ENCODE measurements at places on chromosomes 6 and 20. TPM values are rescaled to one million over a fixed set of nuclear protein-coding genes. Genes with fewer than 3 reads are reported as not detected.
A peak's percentile ranks its signal among the peaks of the same experiment; 100 is the strongest.

- no peak for DNase-seq
These were observed 48.8 kb downstream of the ERMARD start for GRCh38 chr6:169800116-169800667.

DNA sequence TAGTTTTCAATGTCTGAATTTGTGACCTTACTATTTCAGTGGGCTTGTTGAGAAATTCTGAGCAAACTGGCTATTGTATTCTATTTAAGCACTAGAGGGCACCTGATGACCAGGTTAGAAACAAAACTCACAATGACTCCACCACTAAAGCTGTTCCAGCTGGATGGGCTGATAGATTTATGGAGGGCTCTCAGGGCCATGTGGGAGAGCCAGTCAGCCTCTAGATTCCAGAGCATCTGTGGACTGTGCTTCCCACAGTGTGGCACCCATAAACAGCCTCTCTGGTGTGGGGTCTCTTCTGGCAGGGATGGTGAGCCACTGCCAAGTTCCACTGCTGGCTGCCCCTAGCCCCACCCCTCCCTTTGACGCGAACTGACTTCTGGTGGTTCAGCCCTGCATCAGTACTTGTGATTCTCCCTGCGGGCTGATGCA is 29.2 kb downstream of the C6orf58 start:
- DNase-seq: no peak

DNA sequence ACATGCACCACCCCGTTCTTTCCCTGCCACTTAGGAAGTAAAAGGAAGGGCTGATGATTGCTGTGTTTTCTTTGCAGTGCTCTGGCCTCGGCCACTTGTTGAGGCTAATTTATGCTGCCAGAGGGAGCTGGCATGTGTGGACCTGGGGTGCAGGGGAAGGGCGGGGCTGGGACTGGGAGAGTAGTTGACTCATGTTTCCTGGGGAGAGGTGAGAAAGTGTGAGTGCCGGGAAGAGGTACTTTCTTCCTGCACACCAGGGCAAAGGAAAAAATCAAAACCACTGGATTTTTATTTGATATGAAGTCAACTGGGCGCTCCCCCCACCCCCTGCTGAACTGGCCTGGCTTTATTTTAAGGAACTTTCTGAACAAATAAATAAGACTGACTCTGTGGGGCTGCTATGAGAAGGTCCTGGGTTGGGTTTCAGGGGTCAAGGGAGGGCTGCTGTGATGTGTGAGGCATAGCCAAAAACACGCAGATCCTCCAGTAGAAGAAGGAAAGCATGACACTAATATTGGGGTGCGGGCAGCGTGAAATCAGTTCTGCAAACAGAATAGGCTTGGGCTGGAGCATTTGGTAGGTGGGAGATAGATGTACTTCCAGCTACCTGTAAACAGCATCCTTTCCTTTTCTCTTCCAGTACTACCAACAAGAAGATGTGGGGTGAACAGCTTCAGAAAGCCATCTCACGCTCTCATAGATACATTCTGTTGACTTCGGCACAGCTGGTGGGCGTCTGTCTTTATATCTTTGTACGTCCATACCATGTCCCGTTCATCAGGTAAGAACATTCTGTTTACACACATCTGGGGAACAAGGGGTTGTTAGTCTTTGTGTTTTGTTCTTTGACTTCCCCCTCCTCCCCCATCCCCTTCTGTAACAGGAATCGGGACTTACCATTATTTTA is 87.5 kb downstream of the SYNJ2 start:
- DNase-seq: peak; percentile 28

DNA sequence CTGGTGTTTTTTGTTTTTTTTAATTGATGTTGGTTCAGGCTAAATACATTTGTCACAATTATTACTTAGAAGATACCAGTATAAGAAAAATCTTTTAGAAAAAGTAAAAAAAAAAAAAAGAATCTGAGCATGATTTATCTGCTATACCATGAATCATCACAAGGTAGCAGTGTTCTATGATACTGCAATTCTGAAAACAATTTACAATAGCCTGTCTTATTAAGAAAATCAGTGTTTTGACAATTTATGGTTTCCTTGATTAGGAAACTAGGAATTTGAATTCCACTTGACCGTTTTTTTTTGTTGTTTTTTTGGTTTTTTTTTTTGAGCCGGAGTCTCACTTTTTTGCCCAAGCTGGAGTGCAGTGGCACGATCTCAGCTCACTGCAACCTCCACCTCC is 9.3 kb upstream of the MAK start:
- no peak for DNase-seq

DNA sequence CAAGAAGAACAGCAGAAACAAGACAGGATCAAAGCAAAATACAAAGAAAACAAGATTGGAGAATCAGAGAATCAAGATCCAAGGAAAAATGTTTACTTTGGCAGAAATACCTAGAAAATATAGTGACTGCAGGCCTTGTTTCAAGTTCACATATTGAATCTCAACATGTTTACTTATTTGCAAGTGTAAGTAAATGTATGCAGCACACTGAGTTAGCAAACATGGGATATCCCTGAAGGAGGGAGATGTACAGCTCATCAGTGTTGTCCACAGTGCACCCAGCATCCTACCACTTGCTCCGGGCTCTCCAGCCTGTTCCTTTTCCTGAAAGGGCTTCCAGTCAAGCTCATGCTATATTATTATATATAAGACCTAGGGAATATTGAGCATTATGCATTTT is 319.5 kb downstream of the PRL start:
- no peak for DNase-seq

- no peak for DNase-seq
These were observed 195.9 kb upstream of the RAB32 start for GRCh38 chr6:146347690-146348089.

GRCh38 chr6:157762636-157763035 is 60.4 kb upstream of the SNX9 start:
- DNase-seq: no peak

DNA sequence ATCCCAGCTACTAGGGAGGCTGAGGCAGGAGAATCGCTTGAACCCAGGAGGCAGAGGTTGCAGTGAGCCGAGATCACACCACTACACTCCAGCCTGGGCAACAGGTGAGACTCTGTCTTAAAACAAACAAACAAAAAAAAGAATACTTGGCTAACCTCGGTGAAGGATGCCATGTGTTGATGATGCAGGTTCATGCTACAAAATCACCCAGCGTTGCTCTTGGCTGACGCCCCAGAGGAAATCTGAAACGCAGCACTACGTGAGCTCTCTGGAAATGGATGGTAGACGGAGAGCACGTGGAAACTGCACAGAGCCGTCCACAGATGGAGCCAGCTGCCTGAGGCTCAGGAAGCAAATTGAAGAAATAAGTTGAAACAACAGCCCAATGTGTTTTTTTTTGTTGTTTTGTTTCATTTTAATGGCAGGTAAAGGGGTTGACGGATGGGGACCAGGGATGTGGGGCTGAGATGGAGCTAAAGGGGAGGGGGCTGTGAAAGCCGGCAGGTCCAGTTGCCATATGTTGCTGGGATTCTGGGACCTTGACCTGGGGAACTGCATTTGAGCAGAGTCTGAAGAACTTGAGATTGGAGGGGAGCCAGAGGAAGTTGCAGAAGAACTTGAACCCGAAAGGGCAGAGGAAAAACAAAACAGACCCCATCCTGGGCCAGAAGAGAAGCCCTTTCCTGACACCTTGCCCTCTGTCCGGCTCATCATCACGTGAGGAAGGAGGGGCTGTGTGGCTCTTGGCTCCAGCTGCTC is 12.8 kb upstream of the MANBAL start:
- DNase-seq: peak; percentile 18

GRCh38 chr20:4153251-4153650 is 137.9 kb upstream of the RNF24 start:
- DNase-seq: no peak

- no peak for DNase-seq
These were observed 13.4 kb downstream of the SIGLEC1 start for GRCh38 chr20:3699037-3699436.

- no peak for DNase-seq
These were observed 75.1 kb downstream of the LY86 start for GRCh38 chr6:6663421-6664135.

GRCh38 chr6:73768558-73768957 is 72.6 kb downstream of the CD109 start:
- DNase-seq: no peak

- no peak for DNase-seq
These were observed 193.9 kb upstream of the KCNG1 start for GRCh38 chr20:51216850-51217249.

DNA sequence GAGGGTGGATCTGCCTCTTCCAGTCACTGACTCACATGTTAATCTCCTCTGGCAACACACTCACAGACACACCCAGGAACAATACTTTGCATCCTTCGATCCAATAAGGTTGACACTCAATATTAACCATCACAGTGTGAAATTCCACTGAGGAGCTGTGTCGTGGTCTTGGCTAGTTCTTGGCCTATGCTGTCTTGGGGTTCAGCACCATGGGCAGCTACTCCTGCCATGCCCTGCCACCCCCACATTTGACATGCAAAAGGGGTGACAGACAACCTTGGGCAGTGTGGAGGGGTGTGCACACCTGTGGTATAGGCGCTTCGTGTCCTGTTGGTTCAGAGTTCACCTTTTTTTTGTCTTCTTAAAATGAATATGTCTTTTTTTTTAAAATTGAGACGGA is 25.8 kb downstream of the ANKRD6 start:
- no peak for DNase-seq

- no peak for DNase-seq
These were observed 36.6 kb upstream of the MLIP start for GRCh38 chr6:54074578-54075195.

- no peak for DNase-seq
These were observed 36.0 kb downstream of the KIZ start for GRCh38 chr20:21161926-21162325.

GRCh38 chr20:64244870-64245603 is 10.5 kb upstream of the PCMTD2 start:
- DNase-seq: no peak

DNA sequence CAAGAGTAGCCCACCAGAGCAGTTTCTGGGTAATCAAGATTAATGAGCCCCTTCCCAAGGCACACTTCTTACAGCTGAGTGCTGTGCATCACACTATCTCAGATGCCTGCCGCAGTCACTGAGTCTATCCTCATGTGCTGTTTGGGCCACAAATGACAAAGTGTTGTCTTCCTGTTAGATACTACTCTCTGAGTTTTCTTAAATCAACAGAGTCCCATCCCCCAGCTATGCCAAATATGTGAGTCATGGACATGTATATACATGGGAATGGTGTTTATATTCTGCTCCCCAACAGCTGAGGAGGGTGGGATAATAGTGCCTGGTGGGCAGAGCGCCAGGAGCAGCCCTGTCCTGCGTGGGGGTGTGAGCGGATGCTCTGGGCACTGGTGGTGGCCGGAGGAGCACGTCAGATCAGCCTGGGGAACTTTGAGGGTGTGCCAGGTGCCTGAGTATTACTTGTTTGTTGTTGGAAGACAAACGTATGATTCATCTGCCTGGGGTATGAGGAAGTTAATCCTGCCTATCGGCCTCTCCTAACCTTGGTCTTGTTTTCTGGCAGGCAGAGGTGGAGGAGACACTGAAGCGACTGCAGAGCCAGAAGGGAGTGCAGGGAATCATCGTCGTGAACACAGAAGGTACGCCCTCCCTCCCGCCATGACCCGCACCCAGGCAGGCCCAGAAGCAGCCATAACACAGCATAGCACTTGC is 9.6 kb downstream of the DYNLRB1 start:
- no peak for DNase-seq

GRCh38 chr6:128179876-128180438 is 279.1 kb upstream of the THEMIS start:
- DNase-seq: no peak

DNA sequence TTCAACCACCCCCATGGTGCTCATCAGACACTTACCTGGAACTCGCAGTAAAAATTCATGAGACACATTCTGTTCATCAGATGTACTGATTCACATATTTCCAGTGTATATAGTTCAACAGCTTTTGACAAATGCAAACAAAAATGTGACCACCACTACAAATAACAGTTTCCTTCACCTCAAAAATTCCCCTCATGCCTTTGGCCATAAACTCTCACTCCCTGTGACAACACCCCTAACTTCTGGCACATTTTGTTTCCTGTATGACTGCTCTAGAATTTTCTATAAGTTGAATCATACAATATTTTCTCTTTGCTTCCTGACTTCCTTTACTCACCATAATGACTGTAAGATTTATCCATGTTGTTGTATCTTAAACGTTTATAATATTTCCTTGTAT is 63.7 kb downstream of the C6orf118 start:
- no peak for DNase-seq

GRCh38 chr20:24762791-24763350 is 186.2 kb upstream of the CST7 start:
- DNase-seq: no peak

Gene ANGPT4
- not detected for total RNA-seq

Gene STX16
- 153 TPM for total RNA-seq

Gene CBLN4
- not detected for total RNA-seq

Gene OXT
- total RNA-seq: not detected

Gene WFDC10B
- not detected for total RNA-seq

Gene AIF1
- 11.3 TPM for total RNA-seq

Gene DNMT3B
- 2.4 TPM for total RNA-seq

Gene REM1
- total RNA-seq: not detected

Gene RAET1L
- not detected for total RNA-seq

Gene VWA7
- total RNA-seq: 12.2 TPM

Gene AKAP12
- 0.78 TPM for total RNA-seq

Gene COL9A1
- not detected for total RNA-seq

Gene RSPO3
- total RNA-seq: not detected

Gene GINS1
- 27.5 TPM for total RNA-seq

Measured in activated CD4-positive, alpha-beta memory T cell treated with anti-CD3 and anti-CD28 coated beads, Interleukin-2, amount 10 ng/mL, durations not matched to agents 7 days and 5 days (primary cell).